Forelimb muscle (tissue), 1 donor: ENCODE measurements at places on chromosomes 6 and 20.

DNA sequence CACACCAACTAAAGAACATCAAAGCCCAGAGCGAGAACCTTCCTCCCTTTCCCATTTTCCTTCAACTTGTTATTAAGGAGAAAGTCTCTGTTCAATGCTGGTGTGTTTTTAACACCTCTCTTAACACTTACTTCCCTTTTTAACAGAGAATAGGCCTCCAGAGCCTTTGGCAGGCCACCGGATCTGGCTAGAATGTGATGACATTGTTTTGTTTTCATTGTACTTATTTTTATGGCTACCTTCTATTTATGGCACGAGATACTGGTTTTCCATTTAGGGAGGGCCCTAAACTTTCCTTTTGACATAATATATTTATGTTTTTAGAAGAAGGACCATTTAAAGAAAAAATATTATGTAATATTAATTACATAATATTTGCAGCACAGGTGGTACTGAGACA lies 21.6 kb downstream of the TCF15 start:
- DNase-seq = no peak

DNA sequence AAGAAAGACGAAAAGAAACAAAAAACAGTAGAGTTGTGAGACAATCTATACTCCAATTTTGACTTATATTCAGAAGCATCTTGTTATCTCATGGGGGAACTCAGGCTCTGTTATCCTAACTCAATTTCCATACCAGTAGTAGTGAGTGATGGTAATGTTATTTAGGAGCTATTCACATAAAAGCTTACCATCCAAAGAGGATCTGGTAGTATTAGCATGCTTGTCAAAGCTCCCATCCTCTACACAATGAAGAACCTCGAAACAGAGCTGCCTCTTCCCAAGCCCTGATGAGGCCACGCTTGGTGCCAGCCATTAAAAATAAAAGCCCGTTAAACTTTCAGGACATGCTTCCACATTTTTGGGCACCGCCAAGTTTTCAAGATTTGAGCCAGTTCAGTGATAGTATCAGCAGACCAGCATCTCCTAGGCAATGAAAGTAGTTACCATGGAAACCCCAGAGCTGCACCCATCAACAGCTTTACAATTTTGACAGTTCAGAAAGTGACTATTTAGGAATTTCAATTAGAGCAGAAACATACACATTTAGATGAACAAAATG lies 173.3 kb downstream of the CD83 start:
- no peak for DNase-seq

DNA sequence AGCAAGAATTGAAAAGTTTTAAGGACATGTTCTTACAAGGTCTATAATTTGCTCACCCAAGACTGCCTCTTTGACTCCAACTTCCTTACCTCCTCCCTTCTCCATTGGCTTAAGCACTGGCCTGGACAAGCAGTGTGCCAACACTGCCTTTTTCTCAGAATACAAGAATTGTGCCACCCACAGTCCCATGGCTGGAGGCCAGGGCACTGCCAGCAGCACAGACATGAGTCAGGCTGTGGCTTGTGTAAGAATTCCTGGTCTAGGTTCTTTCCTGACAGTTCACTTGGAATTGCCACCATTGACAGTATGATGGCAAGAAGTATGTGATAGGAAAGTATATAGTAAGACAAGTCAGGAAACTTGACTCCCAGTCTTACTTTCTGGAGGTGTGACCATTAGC lies 202.7 kb upstream of the MARCKS start:
- DNase-seq = no peak

DNA sequence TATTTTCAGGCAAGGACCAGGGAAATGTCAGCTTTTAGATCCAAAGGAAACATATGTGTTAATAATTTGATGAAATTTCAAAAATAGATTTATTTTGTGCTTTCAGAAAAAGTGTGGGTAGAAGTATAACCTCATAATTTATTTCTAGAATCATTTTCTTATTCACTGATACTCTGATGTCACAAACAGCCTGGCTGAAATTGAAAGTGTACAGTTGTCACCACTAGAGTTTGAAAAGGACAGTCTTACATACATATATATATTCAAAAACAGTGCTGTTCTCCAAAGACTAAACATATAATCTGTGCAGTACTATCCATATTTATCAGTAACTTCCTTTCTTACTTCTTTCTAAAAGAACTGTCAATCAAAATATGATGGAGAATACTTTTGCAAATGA lies 254.4 kb upstream of the KCNQ5 start:
- DNase-seq = no peak

DNA sequence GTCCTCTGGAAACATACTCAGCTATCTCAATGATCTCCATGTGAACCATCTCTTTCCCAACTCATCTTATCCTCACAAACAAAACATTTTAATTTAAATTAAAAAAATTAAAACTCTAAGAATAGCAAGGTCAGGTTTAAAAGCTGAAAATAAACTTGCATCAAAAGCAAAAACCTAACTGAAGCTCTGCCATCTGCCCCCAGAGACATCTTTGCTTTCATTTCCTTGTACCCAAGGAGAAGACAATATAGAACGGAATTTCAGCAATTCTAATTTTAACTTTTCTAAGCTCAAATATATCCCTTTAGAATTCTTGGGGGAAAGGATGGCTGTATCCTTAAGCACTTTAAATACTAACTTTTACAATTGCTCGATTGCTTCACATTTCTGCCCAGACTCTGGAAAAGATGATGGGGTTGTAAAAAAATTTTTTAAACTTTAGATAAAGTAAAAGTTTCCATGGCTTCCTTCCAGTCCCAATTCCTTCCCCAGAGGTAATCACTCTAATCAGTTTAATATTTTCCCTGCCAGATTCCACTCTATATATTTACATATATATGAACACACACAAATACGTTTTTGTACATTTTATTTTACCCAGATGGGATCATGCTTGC lies 69.2 kb upstream of the SMIM29 start:
- peak; percentile 76 for DNase-seq

GRCh38 chr6:34858681-34859080 lies 29.2 kb downstream of the TAF11 start:
- DNase-seq = no peak

DNA sequence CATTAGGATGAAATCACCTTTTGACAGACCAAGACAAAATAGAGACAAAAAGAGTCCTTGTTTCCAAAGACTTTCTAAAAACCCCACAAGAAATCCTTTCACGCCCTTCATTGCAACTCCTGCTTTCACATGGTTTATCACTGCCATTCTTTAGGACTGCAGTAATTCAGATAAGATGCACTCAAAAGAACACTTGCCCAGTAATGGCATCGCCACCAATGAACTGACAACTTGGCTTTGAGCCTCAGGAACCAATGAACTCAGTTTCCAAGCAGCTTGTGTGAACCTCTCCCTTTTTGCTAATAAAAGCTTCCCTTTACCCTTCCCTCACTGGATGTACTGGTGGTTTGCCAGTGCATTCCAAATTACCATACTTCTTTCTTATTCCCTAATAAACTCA lies 21.8 kb downstream of the OSTM1 start:
- DNase-seq = no peak

DNA sequence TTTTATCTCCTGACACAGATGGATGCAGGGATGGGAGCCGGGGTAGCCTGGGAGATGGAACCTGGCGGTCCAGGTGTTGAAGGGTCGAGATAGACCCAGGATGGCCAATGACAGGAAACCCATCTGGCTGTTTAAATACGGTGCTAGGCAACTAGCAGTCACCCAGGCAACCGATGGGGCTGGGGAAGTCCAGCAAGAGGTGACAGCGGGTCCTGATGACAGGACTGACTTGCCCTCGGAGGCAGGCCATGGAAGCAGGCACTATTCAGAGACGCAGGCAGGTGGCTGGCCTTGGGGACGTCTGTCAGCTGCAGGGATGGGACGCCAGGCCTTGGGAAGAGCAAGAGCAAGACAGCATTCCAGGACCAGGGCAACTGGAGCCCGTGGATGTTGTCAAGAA lies 135.4 kb upstream of the RALGAPA2 start:
- no peak for DNase-seq
